ENCODE measurements at places on chromosomes 1 and 21.

- peak; percentile 95 for DNase-seq
Observed at GRCh38 chr1:204989266-204990058, 53.5 kb upstream of the CNTN2 start.

GRCh38 chr1:226154593-226154992 lies 31.9 kb downstream of the ACBD3 start:
- no peak for DNase-seq

GRCh38 chr1:9085306-9085940 lies 16.0 kb upstream of the SLC2A5 start:
- no peak for DNase-seq

GRCh38 chr1:48536477-48536876 lies 64.5 kb upstream of the SPATA6 start:
- no peak for DNase-seq

- no peak for DNase-seq
Observed at GRCh38 chr1:240511789-240512188, 100.2 kb downstream of the GREM2 start.

- DNase-seq, result no peak
Observed at GRCh38 chr1:187433598-187433997, 604.8 kb downstream of the PLA2G4A start.

- no peak for DNase-seq
Observed at GRCh38 chr1:200143347-200143746, 115.8 kb downstream of the NR5A2 start.

- no peak for DNase-seq
Observed at GRCh38 chr1:152109231-152109997, 5.8 kb downstream of the TCHH start.

- DNase-seq, result no peak
Observed at GRCh38 chr1:3772715-3773571, at the start of gene SMIM1. SMIM1 (plus strand) TSS chr1:3772749; CDS start chr1:3775374, 2,625 bp downstream.

GRCh38 chr1:36956570-36956969 lies 77.7 kb downstream of the GRIK3 start:
- DNase-seq, result no peak

GRCh38 chr1:15334995-15335394 lies 74.7 kb upstream of the EFHD2 start:
- DNase-seq, result no peak

DNA sequence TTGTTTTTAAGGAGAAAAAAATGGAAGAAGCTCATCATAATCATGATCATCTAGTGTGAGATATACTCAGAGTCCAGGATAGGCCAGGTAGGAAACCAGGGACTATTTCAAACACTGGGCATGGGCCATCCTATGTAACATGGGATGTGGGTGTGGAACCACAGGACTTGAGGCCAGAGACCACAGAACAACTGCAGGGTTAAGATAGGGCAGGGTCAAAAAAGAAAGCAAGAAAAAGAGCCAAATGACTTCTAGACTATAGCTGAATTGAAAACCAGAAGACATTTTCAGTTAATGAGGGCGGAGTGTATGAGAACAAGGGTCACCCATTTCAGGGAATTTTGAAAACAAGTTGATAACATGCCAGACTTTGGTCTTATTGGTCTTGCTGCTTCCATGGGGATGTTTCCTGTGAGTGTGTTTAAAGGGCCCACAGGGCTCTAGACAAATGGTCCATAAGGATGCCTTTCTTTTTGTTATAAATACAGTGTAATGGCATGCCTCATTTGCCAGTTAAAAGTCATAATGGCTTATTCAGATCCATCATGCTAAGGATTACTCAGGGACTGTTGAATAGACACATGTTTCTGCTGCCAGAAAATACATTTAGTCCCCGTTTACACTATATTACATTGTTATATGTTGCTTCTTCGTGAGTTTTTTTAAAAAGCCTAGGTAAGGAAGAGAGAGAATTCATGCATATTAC lies 182.0 kb upstream of the C21orf91 start:
- DNase-seq, result no peak

GRCh38 chr1:191085121-191085520 lies 607.5 kb upstream of the BRINP3 start:
- no peak for DNase-seq

- no peak for DNase-seq
Observed at GRCh38 chr21:37006486-37007291, at the start of gene RIPPLY3. RIPPLY3 (plus strand) TSS chr21:37006702; CDS start chr21:37006773, 71 bp downstream.

DNA sequence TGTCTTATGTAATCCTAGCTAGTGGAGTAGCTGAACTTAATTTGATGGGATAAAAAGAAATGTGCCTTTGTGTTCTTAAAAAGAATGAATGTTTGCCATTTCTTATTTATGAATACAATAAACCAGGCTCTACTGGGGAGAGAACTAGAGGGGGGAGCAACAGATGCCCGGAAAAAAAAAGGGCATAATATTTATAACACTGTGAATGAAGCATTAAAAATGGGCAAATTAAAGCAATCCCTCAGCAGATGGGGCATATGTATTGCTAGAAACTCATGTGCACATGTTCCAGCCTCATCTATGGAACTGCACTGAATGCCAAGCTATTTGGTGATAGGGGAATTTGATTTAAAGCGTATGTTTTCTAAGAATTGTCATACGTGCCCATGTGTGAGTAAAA lies 42.3 kb upstream of the KCNJ6 start:
- no peak for DNase-seq

GRCh38 chr1:2894381-2895041 lies 93.0 kb upstream of the TTC34 start:
- no peak for DNase-seq

DNA sequence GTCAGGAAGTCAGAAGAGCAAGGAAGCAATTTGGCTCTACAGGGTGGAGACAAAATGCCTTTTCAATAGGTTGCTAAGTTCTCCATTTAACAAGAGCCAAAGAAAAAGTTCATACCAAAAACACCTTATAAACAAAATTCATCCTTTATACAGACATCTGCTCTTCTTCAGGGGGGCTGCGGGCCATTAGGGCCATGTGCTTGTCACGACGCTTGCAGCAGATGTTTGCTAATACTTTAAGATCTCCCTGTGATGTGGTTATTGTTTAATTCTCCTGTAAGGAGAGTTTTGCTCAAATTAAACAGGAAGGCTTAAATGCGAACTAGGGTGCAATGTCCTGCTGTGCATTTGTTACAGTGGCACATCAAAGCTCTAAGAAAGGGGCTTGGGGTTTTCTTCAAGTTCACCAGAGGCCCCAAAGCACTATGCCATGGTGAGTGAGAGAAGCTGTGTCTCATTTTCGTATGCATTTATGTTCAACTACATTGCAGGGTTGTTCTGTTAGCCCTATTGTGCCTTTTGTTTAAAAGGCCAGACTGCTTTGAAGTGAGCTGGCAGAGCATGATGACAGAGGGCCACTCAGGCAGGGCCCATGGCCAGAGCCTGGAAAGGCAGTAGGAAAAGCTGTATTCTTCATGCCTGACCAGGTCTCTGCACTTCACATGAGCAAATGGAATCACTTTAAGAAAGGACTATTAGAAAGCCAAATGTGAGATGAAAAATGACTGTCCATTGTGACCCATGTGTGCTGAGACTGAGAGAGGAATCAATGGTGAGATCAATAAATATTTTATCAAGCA lies 24.8 kb upstream of the NTPCR start:
- DNase-seq, result no peak

DNA sequence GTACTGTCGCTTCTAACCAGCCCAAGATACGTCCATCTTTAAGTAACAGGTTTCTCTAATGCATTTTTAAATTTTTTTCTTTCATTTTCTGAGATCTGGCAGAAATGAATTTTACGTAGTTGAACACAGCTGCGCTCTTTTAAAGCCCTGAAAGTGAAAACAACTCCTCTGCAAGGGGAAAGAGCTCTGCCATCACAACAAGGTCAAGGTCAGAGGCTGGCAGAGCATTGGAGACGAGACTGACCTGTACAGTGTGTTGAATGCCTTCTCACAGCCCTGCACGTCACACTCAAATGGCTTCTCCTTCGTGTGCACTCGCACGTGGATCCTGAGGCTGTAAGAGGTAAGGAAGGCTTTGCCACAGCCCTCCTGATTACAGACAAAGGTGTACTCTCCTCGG lies 19.7 kb downstream of the MTF1 start:
- DNase-seq, result no peak

- peak; percentile 82 for DNase-seq
Observed at GRCh38 chr1:46197964-46198811, at the start of gene POMGNT1. POMGNT1 (minus strand) TSS chr1:46198434; CDS start chr1:46197821, 613 bp downstream.

DNA sequence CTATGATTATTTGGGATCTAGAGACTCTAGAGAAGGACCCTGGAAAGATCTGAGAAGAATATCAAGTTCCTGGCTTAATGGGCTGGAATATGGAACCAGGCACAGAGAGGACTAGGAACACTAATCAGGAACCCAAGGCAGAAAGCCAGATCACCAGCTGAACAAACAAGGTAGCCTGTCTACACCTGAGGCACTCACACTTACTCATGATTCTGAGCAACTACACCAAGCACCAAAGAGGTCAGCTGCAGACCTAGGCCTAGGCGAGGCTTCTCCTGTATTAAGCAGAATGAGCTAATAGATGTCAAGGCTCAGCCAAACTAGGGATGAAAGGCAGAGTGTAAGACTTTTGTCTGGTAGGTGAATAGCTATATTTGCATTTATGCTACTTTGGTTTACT lies 368.1 kb downstream of the LTN1 start:
- no peak for DNase-seq

GRCh38 chr1:87336623-87337067 lies 8.0 kb downstream of the LMO4 start:
- DNase-seq, result no peak

DNA sequence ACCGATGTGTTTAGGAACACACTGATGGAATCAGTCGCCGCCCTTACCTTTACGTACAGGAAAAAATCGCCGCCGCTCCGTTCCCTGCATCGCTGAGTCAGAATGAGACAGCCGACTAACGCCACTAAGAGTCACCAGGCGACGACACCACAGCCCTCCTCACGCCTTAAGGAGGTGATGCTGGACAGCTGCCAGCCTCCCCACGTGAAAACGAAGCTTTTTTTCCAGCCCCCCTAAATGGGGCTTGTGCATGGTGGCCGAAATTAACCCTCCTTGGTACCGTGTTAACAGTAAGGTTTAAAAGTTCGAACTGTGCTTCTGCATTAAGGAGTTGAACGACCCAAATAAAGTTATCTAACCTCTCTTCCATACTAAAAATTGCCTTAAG lies 511 bp downstream of the DNTTIP2 start:
- peak; percentile 28 for DNase-seq

DNA sequence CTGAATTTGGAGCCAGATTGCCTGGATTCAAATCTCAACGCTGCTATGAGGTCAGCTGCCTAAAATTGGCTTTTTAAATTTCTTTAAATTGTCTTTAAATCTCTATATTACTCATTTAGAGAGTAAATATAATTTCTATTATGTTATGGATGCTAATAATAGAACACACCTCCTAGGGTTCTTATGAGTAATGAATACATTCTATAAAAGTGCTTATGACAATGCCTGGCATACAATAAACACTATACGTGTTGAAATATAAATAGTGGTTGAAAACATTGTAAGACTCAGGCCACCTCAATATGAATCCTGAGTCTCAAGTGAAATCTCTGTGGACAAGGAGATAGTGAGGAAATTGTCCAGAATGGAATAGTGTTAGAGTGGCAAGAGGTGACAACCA lies 31.0 kb upstream of the PHGDH start:
- no peak for DNase-seq

DNA sequence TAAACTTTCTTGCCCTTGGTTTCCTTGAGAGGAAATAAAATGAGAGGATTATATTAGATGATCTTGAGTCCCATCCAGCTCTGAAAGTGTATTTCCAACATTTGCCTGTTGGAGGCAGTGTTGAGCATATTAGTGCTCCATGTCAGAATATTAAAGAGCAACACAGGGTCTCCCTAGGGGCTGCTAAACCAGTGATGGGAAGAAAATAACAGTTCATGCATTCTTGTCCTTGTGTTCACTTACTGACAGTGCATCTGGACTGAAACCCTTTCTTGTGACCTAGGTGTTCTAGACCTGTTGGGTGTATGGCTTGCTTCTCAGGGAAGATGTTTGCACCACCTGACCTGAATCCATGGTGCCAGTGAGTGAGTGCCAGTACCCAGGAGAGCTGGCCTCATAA lies 124.7 kb upstream of the KIAA0040 start:
- no peak for DNase-seq

- DNase-seq, result no peak
Observed at GRCh38 chr1:94974241-94974640, 47.3 kb upstream of the CNN3 start.

GRCh38 chr1:25618433-25618808 lies 1.8 kb downstream of the MAN1C1 start:
- no peak for DNase-seq

DNA sequence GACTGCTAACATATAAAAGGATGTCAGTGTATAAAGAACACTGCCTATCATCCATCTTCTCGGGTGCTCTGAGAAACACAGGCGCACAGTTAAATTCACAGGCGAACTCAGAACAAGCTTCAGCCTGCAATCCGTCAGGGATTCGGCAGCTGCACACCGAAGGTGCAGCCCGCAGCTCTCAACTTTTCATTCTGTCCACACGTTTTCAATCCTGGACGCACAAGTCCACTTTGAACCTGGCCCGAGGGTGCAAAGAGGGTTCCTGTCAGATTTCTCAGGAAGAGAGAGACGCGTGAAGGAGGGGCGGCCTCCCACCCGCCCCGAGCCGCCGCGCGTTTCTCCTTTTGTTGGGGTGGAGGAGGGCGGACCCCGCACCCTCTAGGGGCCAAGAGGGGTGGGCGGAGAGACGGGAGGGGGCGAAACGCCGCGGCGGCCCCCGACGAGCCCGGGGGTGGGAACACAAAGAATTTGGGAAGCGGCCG lies 724 bp downstream of the DOCK7 start:
- DNase-seq, result peak; percentile 19

DNA sequence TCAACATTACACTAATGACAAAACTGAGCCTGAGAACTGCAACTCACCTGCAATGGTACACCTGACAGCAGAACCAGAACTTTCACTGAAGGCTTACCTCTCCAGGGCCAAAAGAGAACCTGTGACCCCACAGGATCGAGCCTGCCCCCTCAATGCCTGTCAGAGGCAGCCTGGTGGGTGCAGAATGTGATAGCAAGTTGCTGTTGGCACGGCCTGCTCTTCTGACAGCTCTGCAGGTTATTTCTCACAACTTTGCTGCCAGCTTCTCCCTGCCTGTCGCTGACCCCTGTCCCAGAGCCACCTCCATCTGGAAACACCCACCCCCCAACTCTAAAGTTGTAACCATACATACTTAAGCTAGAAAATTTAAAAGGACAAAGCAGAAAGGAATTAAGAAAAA lies 35.2 kb downstream of the HIVEP3 start:
- no peak for DNase-seq

DNA sequence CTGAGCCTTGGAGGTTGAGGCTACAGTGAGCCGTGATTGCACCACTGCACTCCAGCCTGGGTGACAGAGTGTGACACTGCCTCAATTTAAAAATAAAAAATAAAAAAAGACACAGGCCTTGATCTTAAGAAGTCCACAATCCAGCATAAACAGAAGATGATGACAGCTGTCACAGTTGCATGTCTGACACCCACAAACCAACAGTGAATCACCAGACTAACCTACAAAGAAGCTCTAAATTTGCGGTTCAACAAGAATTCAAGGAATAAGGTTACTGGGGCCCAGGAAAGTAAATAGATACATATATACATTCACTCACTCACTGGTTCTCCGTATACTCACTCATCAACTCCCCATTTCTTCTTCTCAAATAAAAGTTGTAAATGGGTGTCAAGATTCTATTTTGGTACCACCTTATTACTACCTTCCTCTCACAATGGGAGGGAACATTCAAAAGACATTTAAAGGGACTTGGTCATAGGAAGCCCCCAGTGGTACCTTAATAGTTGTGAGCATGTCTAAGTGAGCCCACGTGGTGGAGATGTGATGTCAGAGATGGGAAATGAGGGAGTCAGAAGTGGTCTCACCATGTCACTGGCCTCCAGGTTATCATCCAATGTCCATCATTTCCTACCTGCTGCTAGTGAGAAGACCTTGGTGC lies 66.9 kb upstream of the PRDX6 start:
- no peak for DNase-seq

All from RWPE1 (cell line).